HTR-8/SVneo (cell line): ENCODE measurements at places on chromosomes 3 and 15.

GRCh38 chr3:25226747-25227146 is 201.3 kb upstream of the RARB start:
- DNase-seq: no peak

GRCh38 chr3:171733561-171733960 is 76.7 kb downstream of the PLD1 start:
- DNase-seq: no peak

GRCh38 chr3:173395073-173395411 is 2.5 kb upstream of the NLGN1 start:
- no peak for DNase-seq

GRCh38 chr3:49377483-49377882 is 19.3 kb upstream of the GPX1 start:
- DNase-seq: no peak

GRCh38 chr3:194112120-194113106 is 23.5 kb upstream of the HES1 start:
- no peak for DNase-seq

DNA sequence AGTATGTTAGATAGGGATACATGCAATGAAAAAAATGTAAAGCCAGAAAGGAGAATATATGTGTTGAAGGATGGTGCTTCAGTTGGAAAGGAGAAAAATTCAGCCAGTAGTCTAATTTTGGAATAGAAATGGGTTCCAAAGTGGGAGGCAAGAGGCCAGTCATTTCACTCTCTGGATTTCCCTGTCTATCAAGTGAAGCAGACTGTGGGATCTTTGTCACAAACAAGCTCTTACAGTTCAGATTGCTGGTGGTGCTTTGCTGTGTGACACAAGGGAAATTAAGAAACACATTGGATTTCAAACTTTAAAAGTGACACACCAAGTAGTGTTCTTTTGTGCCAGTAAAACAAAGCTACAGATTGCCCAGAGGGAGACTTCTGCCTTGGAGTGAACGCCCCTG is 82.0 kb upstream of the BFSP2 start:
- no peak for DNase-seq

GRCh38 chr3:23256741-23257435 is 53.8 kb downstream of the UBE2E2 start:
- DNase-seq: no peak

DNA sequence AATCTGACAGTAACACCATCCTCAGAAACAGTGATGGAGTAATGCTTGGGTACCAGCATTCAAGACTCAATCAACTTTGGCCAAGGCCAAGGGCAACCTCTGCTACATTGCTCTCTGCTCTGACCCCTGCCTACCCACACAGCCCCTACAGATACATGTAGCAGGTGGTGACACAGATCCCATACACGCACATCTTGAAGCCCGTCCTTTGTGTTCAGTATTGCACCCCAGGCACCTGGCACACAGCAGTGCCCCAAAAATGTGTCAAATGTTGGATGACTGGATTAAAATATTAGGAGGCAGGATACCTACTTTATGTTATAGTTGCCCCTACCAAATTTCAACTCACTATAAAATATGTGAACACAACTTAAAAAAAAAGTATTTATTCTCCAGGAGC is 139.3 kb upstream of the ICE2 start:
- DNase-seq: no peak

DNA sequence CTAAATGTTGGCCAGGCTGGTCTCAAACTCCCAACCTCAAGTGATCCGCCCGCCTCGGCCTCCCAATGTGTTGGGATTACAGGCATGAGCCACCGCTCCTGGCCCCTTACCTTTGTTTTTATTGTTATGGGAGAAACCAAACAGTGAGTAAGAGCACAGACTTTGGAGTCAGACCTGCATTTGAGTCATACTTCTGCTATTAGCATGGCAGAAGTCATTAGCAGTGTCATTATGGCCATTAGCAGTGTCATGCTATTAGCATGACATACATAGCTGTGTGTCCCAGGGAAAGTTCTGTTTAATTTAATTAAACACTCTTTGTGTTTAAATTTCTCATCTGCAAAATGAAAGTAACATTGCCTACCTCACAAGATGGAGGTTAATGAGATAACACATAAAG is 54.8 kb downstream of the SQOR start:
- DNase-seq: no peak

GRCh38 chr3:71271596-71271995 is 311.9 kb downstream of the FOXP1 start:
- DNase-seq: no peak

GRCh38 chr3:148903022-148903442 is 37.9 kb downstream of the CPA3 start:
- peak; percentile 28 for DNase-seq

- no peak for DNase-seq
Observed at GRCh38 chr3:183513046-183513706, 42.3 kb downstream of the KLHL6 start.

DNA sequence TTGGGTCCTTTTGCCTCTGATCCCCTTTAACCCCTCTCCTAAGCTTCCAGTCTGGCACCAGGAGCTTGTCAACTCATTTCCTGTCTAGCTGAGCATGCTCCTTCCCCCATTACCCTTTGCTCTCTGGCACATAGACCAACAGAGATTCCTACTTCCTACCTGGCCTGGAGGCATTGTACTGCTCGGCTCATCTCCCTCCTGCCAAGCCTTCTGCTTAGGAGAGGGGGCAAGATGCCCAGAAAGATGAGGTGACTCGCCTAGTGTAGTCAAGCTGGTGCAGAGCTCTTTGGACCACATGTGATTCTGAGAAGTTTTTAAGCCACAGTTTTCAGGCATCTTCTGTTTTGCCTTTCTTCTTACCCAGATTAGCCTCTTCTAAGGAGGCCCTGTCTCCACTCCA is 95.4 kb downstream of the ZNF621 start:
- no peak for DNase-seq

- DNase-seq: no peak
Observed at GRCh38 chr15:31361764-31362515, 35.3 kb downstream of the KLF13 start.

DNA sequence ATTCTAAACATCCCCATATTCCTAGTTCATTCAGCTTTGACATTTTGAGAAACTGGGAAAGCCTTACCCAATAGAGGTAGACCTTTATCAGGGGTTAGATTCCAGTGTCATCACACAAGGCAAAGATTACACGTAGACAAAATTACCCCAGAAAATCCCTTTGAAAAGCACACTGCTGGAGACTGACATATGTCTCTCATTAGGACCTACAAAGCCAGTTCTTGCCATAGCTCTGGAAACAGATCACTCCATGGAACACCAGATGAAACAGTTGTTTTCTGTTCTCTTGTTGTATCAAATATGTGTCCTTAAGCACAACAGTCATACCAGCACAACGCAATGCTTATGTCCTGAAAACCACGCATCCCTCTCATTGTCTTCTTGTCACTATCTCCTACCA is 44.7 kb downstream of the RARB start:
- no peak for DNase-seq

DNA sequence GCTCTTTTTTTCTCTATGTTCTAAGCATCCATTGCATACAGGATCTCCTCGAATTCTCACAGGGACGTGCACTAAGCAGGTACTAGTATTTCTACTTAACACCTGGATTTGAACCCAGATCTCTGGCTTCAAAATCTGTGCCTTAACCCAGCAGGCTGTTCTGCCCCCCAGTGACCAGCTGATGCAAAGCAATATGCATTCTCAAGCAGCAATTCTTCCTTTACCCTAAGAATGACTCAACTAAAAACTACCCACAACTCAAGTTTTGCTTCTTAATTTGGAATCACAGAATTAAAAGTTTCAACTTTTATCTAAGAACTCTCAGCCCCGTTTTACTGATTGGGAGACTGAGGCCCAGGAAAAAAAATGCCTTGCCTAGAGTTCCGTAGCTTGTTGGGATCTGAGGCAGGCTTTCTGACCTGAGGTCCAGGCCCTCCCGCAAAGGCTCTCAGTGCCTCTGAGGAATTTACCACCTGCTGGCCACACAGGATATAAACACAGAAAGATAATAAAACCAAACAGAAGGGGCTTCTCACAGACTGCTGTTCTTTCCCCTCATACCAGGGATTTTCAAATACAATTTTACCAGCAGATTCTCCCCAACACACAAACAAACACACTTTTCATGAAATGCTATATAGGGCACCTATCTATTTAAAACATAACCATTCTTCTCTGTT is 115.4 kb upstream of the RAD18 start:
- DNase-seq: no peak

- DNase-seq: no peak
Observed at GRCh38 chr3:149003653-149004305, 12.4 kb downstream of the GYG1 start.

- no peak for DNase-seq
Observed at GRCh38 chr15:56734013-56734635, 815 bp upstream of the ZNF280D start.

GRCh38 chr3:165446555-165446954 is 250.4 kb upstream of the SLITRK3 start:
- DNase-seq: no peak

DNA sequence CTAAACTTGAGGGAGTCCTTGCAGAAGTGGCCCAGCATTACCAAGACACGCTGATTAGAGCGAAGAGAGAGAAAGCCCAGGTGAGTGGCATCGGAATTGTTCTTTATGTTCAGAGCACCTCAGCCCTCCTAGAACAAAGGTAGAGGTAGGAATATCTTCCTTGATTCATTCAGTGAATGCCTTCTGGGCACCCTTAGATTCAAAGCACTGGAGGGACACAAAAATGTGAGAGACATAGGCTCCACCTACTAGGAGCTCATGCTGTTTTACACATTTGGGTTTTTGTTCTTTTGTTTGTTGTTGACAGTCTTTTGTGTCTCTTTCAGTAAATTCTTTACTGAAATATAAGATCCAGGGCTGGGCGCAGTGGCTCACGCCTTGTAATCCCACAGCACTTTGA is 68.2 kb downstream of the IQGAP1 start:
- DNase-seq: no peak

GRCh38 chr3:133943639-133944141 is 48.0 kb upstream of the RAB6B start:
- DNase-seq: peak; percentile 55

DNA sequence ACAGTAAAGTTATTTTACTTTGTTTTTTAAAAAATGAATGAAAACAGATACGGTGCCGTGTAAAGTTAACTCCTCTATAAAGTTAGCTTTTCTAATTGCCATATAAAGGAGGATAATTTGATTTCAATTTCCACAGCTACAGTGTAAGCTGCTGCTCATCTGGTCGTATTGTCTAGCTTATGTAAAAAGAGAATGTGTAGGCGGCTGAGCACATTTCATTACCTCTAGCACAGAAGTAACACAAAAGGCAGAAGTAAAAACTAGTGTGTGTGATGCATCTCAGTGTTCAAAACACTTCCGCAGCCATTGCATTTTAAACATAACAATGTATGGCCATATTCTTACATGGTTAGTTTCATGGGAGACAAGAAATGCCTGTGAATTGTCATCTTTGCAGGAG is 105.0 kb upstream of the P2RY1 start:
- DNase-seq: no peak

DNA sequence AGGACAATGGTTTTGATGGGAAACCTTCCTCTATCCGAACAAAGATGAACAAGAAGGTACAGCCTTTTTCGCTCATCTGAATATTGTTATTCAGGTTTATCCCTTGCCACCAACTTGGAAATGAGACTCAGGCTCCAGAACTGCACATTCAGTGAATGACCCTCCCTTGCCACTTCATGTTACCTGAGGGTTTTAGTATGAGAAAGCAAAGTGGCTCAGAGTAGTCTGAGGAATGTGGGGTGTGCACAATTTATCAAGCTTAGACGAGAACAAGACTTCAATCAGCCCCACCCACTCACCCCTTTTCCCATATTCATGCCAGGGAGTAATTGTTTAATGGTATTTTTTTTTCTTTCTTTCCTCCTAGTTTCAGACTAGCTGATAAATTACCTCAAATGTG is 265.3 kb upstream of the POU1F1 start:
- DNase-seq: no peak

GRCh38 chr3:149284034-149284433 is 49.4 kb downstream of the TM4SF18 start:
- no peak for DNase-seq

GRCh38 chr15:60572541-60573421 is 93.8 kb upstream of the ICE2 start:
- DNase-seq: no peak

DNA sequence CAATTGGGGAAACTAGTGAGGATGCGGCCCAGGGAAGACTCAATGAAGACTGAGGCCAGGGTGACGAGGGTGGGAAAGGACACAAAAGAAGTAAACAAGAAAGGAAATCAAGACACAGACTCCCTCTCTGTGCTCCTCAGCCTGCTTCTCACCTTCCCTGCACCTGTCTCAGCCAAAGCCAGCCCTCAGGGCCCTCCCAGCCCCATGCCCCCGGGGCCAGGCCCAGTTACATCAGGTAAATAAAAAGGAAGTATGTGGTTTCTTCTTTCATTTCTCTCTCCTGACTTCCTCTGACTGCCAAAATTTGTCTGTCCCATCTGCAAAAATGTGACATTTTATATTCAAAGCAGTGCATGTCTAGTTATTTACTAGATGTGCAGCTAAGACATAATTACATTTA is 328.0 kb downstream of the UACA start:
- no peak for DNase-seq

DNA sequence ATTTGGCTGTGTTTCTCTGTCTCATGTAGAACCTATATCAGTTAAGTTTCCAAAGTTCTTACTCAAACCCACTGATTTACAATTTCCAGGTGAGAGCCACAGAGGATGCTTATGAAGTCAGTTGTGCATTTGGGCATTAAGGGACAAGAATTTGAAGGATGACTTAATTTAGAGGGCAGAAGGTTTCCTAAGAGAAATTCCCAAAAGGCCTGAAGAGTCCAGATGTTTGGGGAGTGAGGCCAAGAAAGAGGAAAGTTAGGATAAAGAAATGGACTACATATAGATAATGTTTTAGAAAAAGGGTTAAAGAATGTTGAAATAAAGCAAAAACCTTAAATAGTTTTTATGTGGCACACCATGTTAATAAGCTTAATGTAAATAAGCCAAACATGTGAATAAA is 338.7 kb upstream of the GRM7 start:
- no peak for DNase-seq

DNA sequence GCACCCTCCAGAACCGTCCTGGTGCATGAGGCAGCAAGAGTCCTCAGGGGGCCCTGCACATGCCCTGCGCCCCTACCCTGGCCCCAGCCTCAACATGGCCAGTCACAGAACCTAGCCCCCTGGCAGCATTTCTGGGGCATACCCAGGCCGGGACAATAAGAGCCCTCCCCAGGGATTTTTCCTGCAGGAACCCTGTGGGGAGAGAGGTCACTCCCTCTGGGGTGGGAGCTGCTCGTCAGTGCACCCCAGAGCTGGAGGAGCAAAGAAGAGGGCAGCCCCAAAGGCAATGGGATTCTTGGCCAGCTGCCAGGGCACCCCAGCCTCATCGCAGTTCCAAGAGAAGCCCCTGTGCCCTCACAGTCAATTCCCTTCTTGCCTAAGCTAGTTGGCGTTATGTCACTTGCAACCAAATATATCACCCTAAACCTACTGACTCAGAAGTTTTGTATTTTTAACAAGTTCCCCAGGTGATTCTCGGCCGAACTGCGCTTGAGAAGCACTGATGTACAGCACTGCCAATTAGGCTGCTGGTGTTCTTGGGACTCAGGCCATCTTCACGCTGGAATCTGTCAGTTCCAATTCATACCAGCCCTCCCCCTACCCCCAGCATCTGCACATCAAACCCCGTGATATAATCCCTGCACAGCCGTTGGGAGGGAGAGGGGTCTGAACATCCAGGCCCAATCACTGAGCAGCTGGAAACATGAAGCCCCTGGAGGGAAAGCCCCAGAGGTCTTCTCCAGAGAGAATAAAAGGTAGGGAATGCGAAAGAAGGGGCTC is 87.5 kb upstream of the PRR20G start:
- no peak for DNase-seq

- DNase-seq: no peak
Observed at GRCh38 chr3:171636666-171637065, 173.6 kb downstream of the PLD1 start.

- DNase-seq: no peak
Observed at GRCh38 chr3:113156816-113157333, 54.5 kb upstream of the BOC start.
